ENCODE measurements at places on chromosomes 12 and 14.
A peak's percentile ranks its signal among the peaks of the same experiment; 100 is the strongest.

- DNase-seq, result no peak
These were observed 178.2 kb downstream of the PIK3C2G start for GRCh38 chr12:18439541-18439940.

DNA sequence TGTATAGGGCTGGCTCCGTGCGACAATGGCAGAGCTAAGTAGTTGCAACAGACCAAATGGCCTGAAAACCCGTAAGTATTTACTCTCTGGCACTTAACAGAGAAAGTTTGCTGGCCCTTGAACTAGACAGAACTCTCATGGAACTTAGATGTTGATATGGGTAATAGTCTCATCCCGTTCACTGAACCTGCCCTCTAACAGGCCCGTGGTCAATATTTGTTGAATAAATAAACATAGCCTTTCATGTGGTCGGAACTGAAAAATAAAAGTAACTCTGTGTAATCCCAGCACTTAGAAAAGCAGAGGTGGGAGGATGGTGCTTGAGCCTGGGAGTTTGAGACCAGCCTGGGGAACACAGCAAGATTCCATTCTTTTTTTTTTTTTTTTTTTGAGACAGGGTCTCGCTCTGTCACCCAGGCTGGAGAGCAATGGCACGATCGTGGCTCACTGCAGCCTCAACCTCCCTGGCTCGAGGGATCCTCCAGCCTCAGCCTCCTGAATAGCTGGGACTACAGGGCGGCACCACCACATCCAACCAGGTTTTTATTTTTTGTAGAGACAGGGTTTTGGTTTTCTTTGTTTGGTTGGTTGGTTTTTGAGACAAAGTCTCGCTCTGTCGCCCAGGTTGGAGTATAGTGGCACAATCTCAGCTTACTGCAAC, 29.7 kb downstream of the KDM2B start:
- DNase-seq, result no peak

GRCh38 chr14:20617138-20618003, 24.1 kb downstream of the OR6S1 start:
- no peak for DNase-seq

- DNase-seq, result no peak
These were observed 20.5 kb downstream of the TTC7B start for GRCh38 chr14:90795744-90796143.

DNA sequence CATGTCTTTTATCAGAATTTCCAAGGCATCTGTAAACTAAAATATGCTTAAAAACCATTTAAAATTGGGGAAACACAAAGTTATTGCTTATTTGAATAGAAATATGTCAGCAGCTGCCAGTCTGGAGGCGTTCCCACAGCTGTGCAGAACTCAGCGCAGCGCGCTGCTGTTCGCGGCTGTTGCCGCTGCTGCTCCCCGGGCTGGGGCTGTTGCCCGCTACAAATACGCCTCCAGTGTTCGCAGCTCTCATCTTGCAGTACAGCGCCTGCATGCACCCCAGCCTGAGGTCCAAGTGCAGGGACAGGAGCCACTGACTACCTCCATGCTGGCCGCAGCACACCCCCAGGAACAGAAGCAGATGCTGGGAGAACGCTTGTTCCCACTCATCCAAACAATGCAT, 216.2 kb downstream of the SLC16A7 start:
- no peak for DNase-seq

GRCh38 chr12:114555451-114555850, 128.5 kb downstream of the TBX3 start:
- DNase-seq, result no peak

GRCh38 chr12:65123435-65124063, 2.4 kb upstream of the WIF1 start:
- DNase-seq, result peak; percentile 8

GRCh38 chr12:65520658-65521057, 242.2 kb downstream of the MSRB3 start:
- no peak for DNase-seq

- no peak for DNase-seq
These were observed 37.1 kb upstream of the LTBP2 start for GRCh38 chr14:74649167-74649566.

GRCh38 chr12:98466640-98467400, 48.6 kb upstream of the TMPO start:
- DNase-seq, result no peak

DNA sequence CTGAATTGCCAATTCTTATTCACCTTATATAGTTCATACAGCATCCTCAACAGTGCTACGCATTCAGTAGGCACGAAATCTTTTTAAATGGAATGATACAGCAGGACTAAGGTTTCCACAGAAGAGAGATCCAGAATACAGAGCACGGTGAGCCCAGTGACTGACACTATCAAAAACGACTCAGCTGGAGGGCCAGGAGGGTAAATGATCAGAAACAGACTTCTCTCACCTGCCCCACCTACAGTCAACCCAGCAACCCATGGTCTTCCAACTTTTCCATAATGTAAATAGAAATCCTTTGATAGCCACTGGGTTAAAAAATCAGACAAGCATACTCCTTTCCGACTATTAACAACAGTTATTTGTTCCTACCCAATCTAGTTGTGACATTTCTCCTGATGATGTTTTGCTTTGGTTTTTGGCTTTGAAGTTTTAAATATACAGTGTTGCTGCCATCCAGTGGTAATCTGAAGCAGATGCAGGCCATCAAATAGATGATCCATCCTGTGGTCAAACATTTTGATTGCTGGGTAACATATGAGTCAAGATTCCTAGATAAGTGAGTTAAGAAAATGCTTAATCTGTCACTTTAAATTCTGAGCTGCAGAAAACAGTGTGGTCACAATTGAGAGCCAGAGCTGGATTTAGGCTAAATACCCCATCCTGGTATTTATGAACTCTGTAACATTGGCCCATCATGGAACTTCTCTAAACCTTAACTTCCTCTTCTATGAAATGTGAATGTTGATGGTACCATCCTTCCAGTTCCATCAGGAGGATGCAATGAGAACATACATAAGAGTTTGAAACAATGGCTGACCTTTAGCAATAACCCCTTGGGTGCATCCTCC, 42.0 kb downstream of the GPHB5 start:
- DNase-seq, result peak; percentile 12

DNA sequence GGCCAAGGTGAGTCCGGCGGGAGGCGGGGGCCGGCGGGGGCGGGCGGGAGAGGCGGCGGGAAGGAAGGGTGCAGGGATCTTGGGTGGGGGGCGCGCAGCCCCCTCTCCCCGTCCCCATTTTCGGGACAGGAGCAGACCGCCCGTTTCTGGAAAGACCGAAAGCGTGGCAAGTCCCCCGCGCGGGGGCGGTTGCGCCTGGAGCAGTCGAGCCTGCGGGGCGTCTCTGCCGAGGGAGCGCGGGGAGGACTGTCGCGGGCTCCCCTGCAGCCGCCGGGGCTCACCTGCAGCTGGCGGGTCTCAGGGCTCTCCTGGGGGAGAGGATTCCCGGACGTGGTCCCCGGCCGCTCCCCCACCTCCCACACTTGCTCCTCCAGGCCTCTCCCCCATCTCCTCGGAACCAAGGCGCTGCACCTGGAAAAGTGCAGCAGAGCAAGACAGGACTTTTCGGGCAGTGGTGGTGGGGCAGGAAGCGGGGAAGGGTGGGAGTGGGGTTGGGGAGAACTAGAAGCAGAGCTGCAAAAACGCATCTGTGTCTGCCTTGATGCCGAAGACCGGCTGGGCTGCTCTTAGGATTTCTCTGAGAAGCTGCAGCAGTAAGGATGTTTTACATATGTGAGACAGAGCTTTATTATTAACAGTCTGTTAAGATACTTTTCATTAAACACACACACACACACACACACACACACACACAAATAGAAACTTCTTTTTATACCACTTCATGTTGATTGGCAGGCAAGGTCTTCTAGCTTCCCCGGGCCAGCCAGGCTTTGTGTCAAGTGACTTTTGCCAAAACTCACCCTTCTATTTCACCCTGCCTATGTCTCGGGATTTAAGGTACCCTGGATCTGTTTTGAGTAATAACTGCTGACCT, 677 bp downstream of the C12orf75 start:
- peak; percentile 18 for DNase-seq

- no peak for DNase-seq
These were observed 8.4 kb upstream of the EID3 start for GRCh38 chr12:104294927-104295668.

- DNase-seq, result no peak
These were observed 56.1 kb downstream of the CAPZA3 start for GRCh38 chr12:18794000-18794399.

DNA sequence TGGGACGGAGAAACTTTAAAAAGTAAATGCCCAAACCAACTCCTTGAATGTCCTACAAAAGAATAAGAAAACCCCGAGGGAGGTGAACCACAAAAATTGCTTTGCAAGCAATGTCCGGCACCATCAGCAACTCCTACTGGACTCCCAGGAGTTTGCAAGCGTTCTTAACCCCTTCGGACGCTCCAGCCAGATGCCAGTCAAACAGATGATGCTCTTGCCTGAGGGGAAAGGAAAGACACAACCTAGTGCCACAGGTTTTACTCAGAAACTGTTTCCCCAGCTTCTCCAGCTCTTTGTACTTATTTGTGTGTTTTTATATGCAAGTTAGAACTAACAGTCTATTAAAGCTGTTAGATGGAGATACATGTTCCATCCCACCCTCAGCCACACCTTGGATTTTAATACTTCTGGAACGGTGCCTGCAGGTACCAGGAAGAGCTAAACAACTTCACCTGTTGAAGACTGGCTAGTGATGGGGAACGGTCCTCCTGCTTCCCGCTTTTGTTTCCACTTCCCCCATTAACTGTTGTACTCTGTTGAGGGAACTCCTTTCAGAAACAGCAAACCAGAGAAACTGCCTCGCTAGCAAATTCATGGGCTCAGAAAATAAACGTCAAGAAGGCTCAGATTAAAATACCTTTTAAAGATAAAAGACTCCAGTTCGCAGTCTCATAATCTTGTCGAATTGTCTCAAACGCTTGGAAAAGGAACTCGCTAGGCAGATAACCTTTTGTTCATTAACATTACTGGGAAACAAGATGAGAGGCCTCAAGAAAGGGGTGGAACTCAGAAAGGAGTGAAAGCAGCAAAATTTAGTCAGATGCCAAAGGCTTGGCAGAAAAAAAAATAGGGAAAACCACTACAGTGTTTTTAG, 1.1 kb upstream of the FERMT2 start:
- DNase-seq, result no peak

GRCh38 chr14:54653712-54654469, 87.0 kb downstream of the SAMD4A start:
- DNase-seq, result no peak

DNA sequence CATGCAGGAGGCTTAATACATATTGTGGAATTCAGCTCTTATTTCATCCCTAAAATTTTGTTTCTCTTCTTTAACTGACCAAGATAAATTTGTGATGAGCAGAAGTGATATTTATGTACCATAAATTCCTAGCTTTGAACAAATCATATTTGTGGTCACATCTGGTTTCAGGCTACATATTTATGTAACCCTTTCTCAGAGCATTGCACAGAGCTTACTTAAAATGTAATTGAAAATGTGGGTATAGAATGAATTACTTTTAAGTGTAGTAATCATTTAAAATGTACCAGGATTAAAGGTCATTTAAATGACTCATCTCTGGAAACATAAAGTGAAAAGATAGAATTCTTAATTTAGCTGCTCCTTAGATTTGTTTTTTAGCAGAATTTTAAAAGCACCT, 129.9 kb upstream of the FRMD6 start:
- no peak for DNase-seq

- no peak for DNase-seq
These were observed 2.0 kb downstream of the PRKAB1 start for GRCh38 chr12:119669744-119670472.

- no peak for DNase-seq
These were observed 95.5 kb upstream of the PDE3A start for GRCh38 chr12:20272801-20273200.

- no peak for DNase-seq
These were observed 22.2 kb upstream of the C12orf71 start for GRCh38 chr12:27104546-27104945.

- DNase-seq, result no peak
These were observed 130.7 kb upstream of the CPNE8 start for GRCh38 chr12:39036105-39036504.

GRCh38 chr14:32186248-32186647, 15.6 kb upstream of the RNU6-7 start:
- DNase-seq, result no peak

GRCh38 chr14:75333606-75334548, 55.2 kb downstream of the FOS start:
- peak; percentile 59 for DNase-seq

- DNase-seq, result no peak
These were observed 854.7 kb downstream of the AACS start for GRCh38 chr12:125919856-125920470.

DNA sequence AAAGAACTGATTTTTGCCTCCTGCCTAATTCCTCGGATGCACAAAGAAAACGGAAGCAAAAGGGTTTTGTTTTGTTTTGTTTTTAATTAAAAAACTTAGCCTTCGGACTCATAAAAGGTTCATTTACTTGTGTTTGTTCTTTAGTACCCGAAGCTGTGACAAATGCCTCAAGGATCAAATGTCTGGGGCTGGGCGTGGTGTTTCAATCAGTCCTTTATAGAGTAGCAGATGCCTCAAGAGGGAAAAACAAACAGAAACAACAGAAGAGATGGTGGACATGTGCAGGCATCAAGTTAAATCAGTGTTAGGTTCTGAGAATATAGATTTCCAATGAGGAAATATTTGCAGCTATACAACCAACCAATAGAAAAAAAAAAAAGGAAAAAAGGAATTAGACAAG, 1.6 kb upstream of the WIF1 start:
- DNase-seq, result no peak

- DNase-seq, result no peak
These were observed 22.3 kb upstream of the ELK3 start for GRCh38 chr12:96171905-96172304.

DNA sequence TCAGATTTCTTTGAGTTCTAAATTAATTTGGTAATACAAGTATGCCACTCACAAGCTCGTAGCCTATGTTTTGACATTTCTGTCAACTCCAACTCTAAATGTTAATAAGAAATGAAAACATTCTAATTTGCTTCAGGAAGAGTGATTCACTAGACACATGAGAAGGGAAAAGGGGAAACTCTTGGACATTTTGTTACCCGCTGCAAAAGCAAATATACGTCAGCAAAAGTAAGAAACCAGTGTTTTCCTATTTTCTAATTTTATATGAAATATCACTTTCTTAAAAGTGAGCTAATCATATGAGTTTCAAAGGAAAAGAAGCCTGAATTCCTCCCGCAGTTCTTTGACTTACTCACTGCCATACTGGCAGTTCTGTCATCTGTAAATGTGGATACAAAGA, 162.3 kb downstream of the GRIP1 start:
- no peak for DNase-seq

- peak; percentile 95 for DNase-seq
These were observed at the start of the genes CEP290 and TMTC3 for GRCh38 chr12:88141774-88142609. Gene CEP290, minus strand, starts transcription at chr12:88142088. Its CDS starts 781 bp downstream, at chr12:88141307. Gene TMTC3, plus strand, starts transcription at chr12:88142307. Its CDS starts 6,009 bp downstream, at chr12:88148316.

DNA sequence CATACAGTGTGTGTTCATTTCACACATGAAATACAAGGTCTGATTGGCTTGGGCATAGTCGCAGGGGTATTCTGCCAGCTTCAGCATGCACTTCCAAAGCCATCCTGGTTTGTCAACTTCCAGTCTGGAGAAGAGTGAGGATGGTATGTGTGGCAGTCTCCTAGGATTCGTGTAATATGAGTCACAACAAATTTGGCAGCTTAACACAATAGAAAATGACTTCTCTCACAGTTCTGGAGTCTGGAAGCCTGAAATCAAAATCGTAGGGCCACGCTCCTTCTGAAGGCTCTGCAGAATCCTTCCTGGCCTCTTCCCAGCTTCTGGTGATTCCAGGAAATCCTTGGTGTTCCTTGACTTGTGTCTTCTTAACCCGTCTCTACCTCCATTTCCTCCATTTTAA, 167.5 kb downstream of the PPM1H start:
- DNase-seq, result no peak

Data from CD4-positive, alpha-beta T cell treated with Interleukin-15 for 4 hours (primary cell).